Hematopoietic multipotent progenitor cell treated with erythropoietin and hydrocortisone succinate and interleukin-3 and kit ligand, for 17 days (in vitro differentiated cells): ENCODE measurements at places on chromosomes 6 and 20.

GRCh38 chr6:35972471-35973367 lies 51.7 kb downstream of the SLC26A8 start:
- DNase-seq: no peak

- no peak for DNase-seq
These were observed 16.6 kb downstream of the POM121L2 start for GRCh38 chr6:27295301-27296079.

DNA sequence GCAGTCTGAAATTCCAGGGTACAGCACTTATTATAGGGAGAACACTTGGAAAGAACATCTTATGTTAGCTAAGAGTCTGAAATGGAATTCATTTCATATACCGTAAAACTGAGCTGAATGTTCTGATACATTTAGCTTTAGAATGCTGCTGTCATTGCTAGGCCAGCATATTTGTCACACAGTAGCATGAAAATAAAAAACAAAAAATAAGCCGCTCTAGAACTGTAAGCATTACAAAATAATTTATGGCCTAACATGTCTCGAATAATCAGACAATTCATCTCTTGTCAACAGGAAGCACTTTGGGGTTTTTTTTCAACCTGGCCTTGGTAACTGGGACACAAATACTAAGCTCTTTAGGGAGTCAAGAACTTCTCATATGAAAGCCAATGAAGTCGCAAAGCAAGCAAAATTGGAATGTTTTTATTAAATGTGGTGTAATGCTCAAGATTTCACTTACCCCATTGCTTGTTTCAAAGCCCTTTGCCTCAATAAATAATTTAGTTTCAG lies 115.7 kb downstream of the PHACTR1 start:
- no peak for DNase-seq

DNA sequence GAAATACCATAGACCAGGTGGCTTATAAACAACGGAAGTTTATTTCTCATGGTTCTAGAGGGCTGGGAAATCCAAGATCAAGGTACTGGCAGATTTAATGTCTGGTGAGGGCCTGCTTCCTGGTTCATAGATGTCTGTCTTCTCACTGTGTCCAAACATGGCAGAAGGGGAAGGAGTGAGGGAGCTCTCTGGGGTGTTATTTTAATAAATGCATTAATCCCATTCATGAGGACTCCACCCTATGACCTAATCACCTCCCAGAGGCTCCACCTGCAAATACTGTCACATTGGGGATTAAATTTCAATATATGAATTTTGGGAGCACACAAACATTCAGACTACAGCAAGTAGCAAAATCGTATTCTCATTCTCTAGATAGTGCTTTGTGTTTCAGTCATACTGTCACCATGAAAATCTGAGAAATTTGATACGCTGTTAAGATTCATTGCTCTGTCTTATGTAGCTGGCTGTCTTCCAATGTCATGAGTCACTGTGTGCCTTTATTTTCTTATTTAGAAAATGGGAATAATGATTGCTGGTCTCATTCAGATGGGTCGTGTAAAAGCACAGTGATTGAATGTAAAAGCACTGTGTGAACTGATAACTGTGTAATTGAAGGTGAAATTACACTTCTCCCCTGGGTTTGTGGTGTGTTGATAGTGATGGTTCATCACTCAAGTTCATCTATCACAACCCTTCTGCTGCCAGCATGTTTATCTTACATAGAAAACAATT lies 8.9 kb upstream of the ERVFRD-1 start:
- no peak for DNase-seq

DNA sequence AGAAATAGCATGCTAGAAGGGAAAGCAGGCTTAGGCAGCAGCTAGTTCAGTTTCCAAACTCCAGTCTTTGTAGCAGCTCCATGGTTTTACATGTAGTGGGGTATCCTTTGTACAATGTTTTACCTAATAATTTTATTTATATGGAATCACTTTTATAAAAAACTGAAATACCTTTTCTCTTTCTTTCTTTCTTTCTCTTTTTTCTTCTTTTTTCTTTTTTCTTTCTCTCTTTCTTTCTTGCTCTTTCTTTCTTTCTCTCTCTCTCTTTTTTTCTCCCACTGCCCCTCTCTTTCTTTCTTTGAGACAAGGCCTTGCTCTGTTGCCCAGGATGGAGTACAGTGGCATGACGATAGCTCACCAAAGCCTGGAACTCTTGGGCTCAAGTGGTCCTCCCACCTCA lies 41.4 kb upstream of the FYN start:
- DNase-seq: no peak

DNA sequence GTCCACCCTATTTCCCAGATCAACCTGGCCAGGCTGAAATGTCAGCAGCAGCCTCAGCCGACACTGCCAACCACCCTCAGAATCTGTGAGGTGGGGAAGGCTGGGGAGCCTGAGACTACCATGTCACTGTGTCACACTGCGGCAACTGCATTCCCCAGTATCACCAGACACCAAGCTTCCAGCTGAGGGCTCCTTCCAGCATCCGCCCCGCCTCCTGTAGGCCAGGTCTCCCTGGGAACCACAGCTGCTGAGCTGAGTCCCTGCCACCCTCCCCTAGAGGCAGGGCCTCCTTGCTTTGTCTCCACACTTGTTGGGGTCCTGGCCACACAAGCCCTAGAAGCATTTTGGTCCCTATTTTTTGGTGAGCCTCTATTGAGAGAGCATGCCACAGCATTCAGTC lies 115.7 kb downstream of the UNC5CL start:
- no peak for DNase-seq

DNA sequence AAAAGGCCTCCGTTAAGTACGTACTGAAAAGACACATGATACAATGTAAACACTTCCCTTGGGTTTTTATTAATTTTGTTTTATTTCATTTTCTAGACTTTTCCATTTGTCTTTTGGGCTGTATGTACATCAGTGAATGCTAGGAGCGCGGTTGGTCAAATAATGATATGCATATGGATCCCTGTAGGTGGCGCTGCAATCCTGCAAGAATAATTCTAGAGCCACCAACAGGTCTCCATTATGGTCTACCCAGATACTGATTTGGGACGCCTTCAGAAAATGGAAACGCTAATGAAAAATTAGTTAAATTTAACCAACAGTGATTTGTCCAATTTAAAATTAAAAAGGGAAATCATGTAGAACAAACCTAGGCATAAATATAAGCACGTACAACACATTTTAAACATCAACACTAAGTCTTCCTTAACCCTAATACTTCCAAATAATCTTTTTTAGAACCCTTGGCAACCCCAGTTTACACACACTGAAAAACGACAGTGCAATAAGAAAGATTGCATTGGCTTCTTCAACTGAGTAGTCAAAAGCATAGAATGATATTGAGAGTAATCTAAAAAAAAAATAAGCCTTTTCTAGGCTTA lies 433.5 kb downstream of the RFPL4B start:
- peak; percentile 8 for DNase-seq

DNA sequence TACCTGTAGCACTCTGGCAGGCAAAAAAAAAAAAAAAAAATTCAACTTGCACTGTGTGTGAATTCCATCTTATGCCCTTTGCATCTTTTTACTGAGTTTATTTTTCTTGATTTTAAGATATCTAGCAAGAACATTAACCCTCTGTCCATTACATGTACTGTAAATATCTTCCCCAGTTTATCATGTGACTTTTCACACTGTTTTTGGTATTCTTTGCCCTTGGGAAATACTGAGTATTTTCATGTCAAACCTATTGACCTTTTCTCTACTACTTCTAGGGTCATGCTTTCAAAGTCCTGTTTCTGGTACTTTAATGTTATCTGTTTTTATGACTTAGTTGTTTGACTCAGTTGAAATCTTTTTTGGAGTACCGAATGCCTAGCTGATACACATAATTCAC lies 843 bp upstream of the HUS1B start:
- no peak for DNase-seq

GRCh38 chr6:73394577-73395354 lies at the start of gene DDX43:
TSS of gene DDX43 (plus strand) at chr6:73394828. CDS start at chr6:73394906, 78 bp downstream.
- DNase-seq: peak; percentile 49

GRCh38 chr20:3164763-3165410 lies 5.2 kb upstream of the FASTKD5 start:
- DNase-seq: no peak

DNA sequence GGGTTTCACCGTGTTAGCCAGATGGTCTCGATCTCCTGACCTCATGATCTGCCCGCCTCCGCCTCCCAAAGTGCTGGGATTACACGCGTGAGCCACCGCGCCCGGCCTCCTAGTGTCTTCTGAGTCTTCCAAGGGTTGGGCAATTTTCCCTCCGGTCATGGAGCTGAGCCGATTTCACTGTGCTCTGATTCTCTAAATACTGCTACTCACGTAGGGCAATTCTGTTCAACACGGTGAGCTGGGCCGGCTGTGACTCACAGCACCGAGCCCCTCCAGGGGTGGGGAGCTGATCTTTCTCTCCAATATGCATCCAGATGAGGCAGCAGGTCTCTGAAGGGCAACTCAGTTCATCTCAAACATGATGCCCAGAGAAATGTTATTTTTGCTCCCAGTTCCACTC lies 71.6 kb upstream of the CD93 start:
- DNase-seq: no peak

DNA sequence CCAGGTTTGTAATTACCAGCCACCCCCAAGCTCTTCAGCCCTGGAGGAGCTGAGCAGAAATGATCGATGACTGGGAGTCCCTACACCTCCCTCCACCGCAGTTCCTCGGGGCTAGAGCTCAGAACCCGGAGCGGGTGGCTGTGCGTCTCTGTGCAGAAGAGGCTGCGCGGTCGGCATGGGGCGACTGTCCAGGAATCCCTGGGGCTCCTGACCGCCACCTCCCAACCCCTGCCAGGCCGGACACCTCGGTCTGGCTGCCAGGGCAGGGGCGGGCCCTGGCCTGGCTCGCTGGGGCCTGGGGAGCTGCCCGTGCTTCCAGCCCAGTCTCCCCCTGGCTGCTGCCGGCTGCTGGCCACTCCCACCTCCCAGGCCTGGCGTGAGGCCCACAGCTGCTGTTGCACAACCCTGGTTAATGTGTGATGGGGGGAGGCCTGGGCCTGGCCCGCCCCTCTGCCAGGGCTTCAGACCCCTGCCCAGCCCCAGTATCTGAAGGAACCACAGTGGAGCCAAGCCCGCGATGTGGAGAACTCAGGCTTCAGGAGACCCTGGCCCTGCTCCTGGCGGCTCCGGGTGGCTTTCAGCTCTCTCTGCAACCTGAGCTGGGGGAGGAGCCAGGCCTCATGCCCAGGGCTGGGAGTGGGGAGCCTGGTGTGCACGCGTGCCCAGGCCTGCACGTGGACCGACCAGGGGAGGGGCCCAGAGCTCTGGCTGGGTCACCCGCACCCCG lies 1.2 kb downstream of the SLC2A4RG start:
- peak; percentile 36 for DNase-seq

DNA sequence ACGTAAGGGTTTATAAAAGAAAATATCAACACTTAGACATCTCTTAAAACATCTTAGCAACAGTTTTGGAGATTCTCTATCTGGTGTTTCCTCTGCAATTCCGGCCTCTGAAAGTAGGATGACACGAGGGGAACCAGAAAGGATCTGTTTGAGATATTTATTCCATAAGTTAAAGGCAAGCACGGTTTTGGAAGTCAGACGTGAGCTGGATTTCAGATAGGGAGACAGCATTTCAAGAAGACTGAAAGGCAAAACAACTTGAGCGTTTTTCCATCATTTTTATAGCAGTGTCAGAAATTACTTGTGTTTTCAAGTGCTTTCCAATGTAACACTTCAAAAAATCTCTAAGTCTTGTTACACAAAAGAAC lies 52.9 kb upstream of the BTN3A2 start:
- DNase-seq: peak; percentile 65

DNA sequence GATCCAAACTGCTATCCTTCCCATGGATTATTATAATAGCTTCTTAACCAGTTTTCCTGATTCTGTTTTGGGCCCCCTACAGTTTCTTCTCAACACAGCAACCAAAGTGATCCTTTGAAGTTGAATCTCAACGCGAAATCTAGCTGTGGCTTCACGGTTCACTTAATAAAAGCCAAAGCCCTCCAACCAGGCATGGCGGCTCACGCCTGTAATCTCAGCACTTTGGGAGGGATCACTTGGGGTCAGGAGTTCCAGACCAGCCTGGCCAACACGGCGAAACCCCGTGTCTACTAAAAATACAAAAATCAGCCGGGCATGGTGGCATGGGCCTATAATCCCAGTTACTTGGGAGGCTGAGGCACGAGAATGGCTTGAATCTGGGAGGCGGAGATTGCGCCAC lies 3.3 kb downstream of the RMND1 start:
- DNase-seq: no peak

GRCh38 chr6:153401751-153402150 lies 270.7 kb upstream of the RGS17 start:
- no peak for DNase-seq

DNA sequence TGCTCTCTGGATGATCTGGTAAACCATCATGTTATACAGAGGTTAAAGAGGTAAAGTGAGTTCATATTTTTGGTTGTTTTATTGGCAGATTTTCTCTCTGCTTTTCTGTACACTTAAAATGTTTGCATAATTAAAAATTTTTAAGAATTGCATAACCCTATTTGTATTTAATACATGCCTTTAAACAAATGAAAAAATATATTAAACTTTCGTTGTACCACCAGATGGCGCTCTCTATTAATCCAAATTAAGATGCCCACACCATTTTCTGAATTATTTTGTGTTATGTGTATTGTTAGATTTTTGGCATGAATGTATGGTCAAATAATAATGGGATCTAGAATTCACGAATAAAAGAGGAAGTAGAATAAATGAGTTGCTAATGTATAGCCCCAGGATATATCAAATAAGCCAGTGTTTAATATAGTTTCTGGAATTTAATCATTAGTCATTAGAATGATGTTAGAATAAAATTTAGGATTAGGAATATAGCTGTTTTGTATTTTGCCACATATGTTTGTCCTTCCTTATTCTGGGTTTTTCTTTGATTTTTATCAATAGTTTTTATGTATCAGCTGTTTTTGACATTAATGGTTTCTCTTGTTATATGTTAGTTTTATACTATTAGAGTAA lies 38.9 kb downstream of the SMAP1 start:
- DNase-seq: peak; percentile 52

DNA sequence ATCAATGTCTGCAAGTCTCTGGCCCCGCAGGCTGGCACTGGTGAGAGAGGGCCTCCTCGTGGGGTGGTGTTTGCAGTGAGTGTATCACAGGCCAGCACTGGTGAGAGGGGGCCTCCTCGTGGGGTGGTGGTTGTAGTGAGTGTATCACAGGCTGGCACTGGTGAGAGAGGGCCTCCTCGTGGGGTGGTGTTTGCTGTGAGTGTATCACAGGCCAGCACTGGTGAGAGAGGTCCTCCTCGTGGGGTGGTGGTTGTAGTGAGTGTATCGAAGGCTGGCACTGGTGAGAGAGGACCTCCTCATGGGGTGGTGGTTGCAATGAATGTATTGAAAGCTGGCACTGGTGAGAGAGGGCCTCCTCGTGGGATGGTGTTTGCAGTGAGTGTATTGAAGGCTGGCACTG lies 53.3 kb upstream of the SLC22A1 start:
- DNase-seq: no peak
